ENCODE measurements at places on chromosomes 3 and 15.
A peak's percentile ranks its signal among the peaks of the same experiment; 100 is the strongest.

DNA sequence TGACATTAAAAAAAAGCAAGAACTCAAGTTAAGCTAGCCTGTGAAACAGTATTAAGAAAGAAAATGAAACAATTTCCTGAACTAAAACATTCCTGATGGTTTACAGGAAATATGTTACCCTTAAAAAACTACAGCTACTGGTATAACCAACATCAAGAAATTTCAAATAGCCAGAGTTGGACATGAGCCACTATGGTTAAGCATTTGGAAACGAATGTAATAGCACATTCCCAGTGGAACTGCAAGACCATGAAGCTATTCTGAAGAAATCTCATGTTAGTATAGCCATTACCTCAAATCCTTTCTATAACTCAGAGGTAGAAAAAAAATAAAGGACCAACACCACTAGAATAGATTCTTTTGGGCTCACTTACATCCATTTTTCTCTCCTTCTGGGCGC is 30.2 kb downstream of the CPNE4 start:
- DNase-seq = no peak

DNA sequence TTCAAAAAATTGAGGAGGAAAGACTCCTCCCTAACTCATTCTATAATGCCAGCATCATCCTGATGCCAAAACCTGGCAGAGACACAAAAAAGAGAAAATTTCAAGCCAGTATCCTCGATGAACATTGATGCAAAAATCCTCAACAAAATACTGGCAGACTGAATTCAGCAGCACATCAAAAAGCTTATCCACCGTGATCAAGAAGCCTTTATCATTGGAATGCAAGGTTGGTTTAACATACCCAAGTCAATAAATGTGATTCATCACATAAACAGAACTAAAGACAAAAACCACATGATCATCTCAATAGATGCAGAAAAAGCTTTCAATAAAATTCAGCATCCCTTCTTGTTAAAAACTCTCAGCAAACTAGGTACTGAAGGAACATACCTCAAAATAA is 24.2 kb upstream of the CAPN3 start:
- no peak for DNase-seq

GRCh38 chr15:98150536-98150935 is 190.0 kb downstream of the ARRDC4 start:
- no peak for DNase-seq

- no peak for DNase-seq
Observed at GRCh38 chr3:195086341-195086740, 184.6 kb downstream of the XXYLT1 start.

DNA sequence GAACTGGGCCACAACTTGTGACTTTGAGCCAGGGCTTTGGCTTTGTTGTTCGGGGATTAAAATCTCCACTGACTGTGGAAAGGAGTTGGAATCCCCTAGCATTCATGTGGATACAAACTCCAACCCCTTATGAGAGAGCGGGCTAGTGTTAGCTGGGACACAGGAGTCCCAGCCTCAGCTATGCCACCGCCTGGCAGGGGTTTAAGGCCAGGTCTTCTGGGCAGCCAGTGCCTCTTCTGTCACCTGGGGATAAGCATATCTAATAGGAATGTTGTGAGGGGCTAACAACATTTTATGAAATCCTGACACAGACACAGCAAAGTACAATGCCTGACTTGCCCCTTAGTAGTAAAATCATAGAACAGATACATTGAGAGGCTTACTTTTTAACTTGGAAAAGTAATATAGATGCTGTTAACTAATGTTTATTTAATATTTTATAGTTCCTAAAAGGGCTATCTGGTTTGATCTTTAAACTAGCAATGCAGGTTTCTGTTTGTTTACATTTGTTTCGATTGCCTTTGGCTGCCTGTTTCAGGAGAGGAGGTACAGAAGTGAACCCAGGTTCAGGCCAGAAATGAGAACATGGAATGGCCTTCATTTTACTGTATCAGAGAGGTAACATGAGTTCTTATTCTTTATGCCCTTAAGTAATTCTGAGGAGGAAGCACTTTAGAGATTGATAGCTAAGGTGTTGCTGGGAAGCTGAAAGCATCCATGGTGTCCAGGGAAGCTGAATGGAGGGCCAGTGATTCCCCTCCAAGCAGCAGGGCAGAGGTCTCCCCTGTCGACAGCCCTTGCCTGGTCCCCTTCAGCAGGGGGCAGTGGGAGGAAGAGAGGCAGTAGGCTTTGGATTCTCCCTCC is 8.7 kb downstream of the GPR160 start:
- DNase-seq = no peak

DNA sequence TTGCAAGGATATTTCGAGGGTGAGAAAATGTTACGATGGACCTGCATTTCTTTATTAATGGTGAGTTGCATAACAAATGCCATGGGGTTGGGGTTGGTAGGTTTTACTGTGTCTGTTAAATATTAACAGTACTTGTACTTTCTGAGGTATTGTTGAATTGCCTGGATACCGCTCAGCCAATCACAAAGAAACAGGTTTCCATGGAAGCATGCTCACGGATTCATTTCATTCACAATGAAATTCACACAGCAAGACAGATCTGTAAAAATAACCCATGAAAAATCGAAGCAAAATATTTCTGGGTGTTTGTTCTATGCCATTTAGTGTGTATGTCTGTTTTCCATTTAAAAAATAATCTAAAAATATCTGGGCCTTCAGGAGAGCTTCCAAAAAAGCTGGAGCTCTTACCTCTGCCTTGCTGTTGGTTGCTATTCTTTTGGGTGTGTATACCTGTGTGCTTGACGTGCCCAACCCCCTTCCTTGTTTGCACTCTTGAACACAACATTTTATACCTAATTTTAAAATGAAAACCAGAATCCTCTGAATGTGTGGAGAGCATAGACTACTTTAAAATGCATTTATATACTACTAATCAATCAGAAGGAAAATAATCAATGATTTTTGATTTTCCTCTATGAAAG is 479.8 kb upstream of the TBL1XR1 start:
- no peak for DNase-seq

- DNase-seq = no peak
Observed at GRCh38 chr15:43278869-43279268, 12.1 kb upstream of the TGM5 start.

DNA sequence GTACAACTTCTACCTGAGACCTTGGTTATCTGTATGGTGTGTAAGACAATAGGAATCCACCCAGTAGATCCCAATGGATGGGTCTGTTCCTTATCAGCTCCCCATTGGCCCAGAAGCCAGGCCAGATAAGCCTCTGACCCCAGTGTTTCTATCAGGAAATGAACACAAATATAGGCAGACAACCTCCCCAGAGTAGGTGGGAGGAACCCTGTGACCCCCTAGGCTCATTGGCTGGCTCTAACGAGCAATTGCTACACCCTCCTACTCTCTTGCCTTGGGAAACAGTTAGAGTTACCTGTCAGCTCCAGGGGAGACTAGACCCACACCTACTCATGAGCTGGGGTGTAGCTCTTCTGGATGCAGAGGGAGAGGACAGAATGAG is 299.9 kb downstream of the UACA start:
- no peak for DNase-seq

GRCh38 chr3:17833786-17834559 is 91.5 kb upstream of the TBC1D5 start:
- no peak for DNase-seq

- DNase-seq = no peak
Observed at GRCh38 chr15:67120009-67120838, 54.8 kb downstream of the SMAD3 start.

- DNase-seq = no peak
Observed at GRCh38 chr3:65277798-65278197, 590.0 kb upstream of the ADAMTS9 start.

GRCh38 chr3:7739754-7740153 is 761.9 kb upstream of the LMCD1 start:
- DNase-seq = no peak

- DNase-seq = peak; percentile 66
Observed at GRCh38 chr3:189148081-189148507, 23.7 kb upstream of the TPRG1 start.

- no peak for DNase-seq
Observed at GRCh38 chr3:17111586-17111985, 226.8 kb downstream of the PLCL2 start.

DNA sequence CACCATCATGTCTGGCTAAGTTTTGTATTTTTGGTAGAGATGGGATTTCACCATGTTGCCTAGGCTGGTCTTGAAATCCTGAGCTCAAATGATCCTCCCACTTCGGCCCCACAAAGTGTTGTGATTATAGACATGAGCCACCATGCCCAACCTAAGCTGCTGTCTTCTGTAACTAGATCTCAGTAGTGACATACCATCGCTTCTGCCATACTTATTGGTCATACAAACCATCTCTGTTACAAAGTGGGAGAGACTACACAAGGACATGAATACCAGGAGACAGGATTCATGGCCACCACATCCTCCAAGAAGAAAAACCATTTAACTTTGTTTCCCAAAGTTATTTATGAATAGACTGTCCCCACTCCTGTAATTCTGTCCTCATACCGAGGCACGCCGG is 81.3 kb downstream of the SMAD6 start:
- DNase-seq = no peak

DNA sequence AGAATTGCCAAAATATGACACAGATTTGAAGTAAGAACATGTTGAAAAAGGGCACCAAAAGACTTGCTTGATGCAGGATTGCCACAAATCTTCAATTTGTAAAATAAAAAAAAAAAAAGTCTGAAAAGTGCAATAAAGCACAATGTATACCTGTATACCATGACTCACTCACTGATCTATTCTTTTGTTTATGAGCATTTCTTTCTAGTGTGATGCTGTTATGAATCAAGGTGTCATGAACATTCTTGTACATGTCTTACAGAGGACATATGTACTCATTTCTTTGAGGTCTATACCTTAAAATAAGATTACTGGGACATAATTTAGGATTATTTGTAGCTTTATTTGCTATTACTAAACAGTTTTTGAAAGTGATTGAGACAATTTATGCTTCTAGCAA is 464.9 kb upstream of the RBMS3 start:
- DNase-seq = no peak

- peak; percentile 47 for DNase-seq
Observed at GRCh38 chr3:119562307-119562961, 3.0 kb upstream of the CD80 start.

DNA sequence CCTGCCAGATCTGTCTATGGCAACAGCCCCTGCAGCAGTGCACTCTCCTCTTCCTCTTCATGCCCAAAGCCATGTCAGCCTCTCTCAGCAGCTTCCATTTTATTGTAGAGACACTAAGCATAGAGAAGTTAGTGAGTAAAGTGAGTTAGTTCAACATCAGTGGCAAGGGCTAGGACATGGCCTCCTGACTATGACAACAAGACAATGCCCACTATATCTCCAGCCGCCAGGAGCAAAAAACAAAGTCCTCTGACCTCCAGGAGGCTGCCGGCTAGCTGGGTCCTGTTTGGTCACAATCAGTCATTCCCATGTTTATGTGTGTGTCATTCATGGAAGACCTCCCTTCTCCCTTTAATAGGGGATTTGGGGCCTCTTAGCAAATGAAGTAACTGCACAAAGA is 14.9 kb downstream of the NR1I2 start:
- DNase-seq = no peak

DNA sequence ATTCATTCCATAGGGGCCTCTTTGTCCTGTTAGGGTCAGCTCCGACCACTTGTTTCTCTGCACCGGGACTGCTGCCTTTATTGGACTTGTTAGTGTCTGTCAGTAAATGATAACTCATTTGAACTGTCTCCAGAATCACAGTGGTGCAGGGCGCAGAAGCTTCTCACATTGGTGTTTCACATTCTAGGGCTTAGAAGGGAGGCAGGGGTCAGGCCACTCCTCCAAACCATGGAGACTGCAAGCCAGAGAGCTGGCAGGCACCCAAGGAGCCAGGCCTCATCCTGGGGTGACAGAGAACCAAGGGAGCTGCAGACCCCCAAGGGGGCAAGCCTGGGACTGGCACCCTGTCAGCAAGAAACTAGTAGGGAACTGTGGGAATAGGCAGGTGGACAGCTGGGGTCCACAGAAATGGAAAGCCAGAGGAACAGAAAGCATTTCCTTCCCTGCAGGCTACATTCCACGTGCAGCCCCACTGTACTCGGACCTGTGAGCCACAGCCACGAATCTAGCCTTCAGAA is 49.1 kb downstream of the CCNL1 start:
- no peak for DNase-seq

- DNase-seq = no peak
Observed at GRCh38 chr15:39302936-39303335, 277.9 kb upstream of the THBS1 start.

DNA sequence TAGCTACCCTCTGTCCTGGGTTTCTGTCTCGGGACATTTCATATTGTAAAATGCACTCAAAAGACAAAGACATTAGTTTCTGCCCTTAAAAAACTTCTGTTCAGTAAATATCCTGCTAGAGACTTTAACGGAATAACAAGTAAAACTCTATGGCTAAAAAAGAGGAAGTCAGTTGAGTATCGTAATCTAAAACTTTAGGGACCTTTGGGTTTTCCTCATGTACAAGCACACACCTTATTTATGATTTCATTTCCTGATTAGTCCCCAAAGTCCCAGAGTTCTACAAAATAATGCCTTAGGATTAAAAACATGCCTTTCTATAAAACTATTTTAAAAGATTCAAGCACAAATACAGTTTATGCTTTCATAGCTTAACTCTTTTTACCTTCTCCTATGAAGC is 585.9 kb downstream of the UNC13C start:
- peak; percentile 36 for DNase-seq

DNA sequence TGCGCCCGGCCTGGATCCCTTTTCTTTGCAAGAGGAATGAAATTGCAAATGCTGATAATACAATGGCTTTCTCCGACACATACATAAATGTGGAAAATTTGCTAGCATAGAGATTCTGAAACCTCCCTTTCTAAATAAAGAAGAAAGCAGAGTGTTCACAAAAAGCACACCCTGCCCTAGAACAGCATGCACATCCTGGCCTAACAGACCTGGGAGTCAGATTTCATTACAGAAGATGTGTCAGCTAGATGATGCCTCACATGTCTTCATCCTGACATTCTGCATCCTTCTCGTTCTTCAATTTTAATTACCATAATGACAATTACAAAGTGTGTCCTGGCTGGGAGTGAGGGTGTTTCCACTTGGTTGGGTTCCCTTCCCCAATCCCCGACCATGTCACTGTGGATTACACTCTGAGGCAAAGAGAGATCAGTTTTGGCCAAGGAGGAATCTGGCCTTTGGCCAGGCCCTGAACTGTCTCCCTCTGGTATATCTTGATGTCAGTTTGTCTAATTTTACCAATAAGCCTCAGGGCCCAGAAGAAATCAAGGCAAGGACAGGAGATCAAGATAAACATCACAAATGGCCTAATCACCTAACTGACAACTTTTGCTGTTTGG is 104.9 kb upstream of the SPATA12 start:
- no peak for DNase-seq
